ENCODE measurements at places on chromosomes 16 and 17.
A peak's percentile ranks its signal among the peaks of the same experiment; 100 is the strongest.

DNA sequence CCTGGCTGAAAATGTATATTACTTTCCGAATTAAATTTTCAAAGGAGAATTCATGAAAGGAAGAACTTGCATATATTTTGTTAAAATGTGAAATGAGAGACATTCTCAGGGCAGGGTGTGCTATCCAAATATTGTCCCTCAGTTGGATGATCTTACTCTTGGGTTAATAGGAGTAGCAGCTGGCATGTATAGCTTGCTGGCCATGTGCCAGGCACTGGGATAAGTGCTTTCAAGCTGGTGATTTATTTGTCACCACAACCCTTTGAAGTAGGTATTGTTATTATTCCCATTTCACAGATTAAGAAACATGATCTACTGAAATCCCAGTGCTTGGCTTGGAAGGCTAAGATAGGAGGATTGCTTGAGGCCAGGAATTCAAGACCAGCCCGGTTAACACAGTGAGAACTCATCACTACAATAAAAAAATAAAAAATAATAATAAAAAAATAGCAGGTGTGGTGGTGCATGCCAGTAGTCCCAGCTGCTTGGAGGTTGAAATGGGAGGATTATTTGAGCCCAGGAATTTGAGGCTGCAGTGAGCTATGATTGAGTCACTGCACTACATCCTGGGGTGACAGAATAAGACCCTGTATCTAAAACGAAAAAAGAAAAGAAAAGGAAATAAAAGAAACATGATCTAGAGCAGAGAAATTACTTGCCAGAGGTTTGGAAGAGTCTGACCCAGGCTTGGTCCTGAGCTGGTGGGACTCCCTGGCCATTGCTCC is 11.6 kb upstream of the MPHOSPH6 start:
- no peak for DNase-seq

DNA sequence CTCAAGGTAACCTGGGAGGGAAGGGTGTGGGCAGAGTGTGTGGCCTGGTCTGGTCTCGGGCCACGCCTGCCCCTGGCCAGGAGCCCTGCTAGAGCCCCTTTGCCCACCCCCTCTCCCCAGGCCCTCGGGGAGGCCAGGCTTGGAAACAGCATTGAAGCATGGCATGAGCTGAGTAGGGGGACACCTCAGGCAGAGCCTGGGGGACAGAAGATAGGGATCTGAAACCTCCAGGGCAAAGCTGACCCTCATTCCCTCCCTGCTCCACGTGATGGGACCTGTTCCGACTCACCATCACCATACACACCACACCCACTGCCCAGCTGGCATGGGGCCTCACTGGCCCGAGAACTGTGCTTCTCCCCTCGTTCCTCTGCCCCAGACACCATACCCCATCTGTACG is 2.5 kb downstream of the RFNG start:
- DNase-seq: no peak

GRCh38 chr17:27109346-27109745 is 184.6 kb upstream of the WSB1 start:
- no peak for DNase-seq

- no peak for DNase-seq
Observed at GRCh38 chr17:55434721-55435120, 13.1 kb upstream of the MMD start.

- DNase-seq: no peak
Observed at GRCh38 chr16:74462361-74462760, 41.1 kb upstream of the CLEC18B start.

GRCh38 chr16:30892670-30893416 is 1.0 kb downstream of the BCL7C start:
- no peak for DNase-seq

DNA sequence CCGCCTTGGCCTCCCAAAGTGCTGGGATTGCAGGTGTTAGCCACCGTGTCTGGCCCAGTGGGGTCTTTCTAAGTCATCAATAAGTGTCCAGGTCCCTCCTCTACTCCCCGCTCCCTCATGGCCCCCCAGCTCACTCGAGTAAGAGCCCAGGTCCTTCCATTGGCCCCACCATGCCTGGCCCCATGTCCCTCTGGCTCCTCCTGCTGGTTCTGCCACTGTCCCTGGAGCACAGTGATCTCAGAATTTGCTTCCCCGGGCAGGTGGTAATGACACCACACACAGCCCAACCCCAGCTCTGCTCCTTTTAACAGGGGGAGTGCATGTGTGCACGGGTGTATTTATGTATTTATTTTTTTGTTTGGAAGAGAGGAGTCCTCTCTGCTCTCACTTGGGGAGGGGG is 19.6 kb downstream of the MGAT5B start:
- no peak for DNase-seq

- no peak for DNase-seq
Observed at GRCh38 chr17:64259426-64259825, 3.6 kb downstream of the TEX2 start.

DNA sequence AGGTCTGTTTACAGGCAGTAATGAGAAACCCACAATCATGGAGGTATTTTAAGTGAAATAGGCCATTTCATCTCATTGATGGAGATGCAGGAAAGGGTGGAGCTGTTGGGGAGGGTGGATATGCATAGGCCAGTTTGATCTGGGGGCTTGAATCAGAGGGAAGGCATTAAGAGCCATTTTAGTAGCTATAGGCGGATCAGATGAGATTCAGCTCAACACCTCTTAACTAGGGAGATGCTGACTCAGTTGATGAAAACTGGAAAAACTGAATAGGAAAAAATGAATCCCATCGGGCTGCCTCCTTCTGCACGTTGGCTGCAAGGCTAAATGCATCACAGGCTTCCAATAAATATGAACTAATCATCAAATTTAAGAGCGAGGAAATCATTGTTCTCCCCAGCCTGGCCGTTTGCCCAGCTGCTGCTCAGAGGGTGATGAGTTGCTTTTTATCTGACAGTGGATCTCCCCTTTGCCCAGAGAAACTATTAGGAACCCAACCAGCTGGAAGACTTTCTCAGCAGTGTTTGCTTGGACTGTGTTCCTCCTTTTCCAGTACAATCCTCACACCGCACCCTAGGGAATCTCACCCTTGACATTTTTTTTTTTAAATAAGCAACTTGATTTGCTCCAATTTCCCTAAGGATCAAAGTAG is 149.6 kb downstream of the SOX9 start:
- no peak for DNase-seq

DNA sequence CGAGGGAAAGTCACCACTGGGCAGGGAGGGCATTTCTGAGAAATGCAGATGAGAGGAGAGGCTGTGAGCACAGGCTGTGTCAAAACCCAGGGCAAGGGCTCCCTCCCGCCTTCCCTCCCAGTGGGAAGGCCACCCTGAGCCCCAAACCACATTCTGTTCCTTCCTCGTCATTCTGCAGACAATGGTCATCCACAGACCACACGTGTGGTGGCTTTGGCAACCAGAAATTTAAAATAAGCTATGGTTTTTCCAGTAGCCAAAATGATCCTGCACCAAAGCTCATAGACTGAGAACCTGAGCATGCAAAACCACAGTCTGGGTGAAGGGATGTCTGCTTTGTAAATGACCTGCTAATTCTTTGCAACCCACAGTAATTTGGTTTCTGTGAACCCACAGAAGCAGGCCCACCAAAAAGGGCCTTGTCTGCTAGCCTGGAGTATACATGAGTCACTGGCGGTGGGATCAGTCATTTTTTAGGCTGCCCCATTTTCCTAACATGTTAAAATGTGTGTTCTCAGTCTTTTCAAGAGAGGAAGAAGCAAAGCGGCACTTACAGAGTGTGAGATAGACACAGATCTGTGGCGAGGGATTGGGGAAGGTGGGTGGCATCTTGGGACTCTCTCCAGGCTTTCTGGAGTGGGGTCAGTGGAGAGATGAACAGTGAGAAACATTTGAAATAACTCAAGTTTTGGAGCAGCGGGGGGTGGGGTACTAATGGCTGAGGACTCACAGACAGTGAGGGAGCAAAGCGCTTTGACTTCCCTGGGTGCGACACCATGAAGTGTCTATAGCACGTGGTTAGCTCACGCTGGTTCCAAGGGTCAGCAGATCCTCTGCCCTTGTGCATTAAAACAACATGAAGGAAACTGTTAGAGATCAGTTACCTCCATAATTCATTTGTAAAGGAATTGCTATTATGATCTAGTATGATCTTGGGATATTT is 20.5 kb downstream of the GRB7 start:
- no peak for DNase-seq

- no peak for DNase-seq
Observed at GRCh38 chr17:60864708-60865005, 187.0 kb downstream of the BCAS3 start.

DNA sequence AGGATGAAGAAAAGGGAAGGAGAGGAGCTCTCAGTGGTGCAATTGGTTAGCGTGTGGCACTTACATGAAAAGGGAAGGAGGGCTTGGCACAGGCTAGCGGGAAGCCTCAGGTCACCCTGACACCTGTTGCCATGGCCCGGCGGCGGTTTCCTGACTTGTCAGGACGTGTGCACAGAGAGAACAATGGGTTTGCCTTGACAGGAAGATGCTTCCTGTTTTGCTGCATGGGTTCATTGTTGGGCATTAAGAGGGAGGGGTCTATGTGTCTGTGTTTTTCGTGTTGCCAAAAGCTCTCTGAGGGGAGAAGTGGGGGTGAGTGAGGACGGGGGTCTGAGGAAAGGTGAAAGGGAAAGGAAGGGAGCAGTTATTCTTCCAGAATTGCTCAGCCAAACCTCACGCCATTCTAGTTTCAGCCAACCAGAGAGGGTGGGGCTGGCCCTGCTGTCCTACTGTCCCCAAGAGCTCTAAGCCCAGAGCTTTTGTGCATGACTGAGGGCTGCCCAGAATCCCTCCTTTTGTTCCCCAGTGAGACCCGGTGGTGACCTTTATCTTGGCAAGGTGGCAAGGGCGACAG is 17.1 kb upstream of the CCR7 start:
- DNase-seq: no peak

DNA sequence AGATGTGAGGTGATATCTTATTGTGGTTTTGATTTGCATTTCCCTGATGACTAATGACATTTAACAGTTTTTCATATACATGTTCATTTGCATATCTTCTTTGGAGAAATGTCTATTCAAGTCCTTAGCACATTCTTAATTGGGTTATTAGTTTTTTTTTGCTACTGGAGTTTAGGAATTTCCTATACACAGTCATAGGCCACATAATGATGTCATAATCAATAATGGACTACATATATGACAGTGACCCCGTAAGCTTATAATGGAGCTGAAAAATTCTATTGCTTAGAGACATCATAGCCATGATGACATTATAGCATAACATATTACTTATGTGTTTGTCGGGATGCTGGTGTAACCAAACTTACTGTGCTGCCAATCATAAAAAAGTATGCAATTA is 83.7 kb downstream of the ABCA8 start:
- no peak for DNase-seq

DNA sequence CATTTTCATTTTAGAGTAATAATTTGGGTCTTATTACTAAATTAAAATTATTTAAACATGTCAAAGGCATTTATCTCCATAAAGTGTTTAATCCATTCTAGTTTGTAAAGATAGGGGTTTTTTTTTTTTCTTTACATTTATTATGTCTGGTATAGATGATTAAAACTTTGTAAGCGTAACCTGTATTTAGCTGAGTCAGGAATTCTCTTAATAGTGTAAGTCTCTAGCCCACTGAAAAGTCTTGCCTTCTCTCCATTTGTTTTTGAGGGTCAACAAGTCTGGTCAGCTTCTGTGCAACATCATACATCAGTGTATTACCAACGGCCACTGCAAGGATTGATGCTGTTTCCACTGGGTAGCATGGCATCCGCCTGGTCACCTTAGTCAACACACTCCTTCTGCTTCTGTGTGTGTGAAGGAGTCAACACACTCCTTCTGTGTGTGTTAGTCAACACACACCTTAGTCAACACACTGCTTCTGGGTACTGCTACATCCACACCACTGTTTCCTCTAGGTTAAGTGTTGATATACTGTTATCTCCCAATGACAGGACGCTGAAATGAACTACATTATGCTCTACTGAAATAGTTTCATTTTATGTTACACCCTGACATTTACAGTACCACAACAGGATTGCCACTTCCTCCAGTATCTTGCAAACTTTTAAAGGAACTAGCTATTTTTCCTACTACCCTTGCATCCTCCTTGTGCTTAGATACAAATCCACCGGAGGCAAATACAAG is 37.3 kb upstream of the VWA3A start:
- no peak for DNase-seq

DNA sequence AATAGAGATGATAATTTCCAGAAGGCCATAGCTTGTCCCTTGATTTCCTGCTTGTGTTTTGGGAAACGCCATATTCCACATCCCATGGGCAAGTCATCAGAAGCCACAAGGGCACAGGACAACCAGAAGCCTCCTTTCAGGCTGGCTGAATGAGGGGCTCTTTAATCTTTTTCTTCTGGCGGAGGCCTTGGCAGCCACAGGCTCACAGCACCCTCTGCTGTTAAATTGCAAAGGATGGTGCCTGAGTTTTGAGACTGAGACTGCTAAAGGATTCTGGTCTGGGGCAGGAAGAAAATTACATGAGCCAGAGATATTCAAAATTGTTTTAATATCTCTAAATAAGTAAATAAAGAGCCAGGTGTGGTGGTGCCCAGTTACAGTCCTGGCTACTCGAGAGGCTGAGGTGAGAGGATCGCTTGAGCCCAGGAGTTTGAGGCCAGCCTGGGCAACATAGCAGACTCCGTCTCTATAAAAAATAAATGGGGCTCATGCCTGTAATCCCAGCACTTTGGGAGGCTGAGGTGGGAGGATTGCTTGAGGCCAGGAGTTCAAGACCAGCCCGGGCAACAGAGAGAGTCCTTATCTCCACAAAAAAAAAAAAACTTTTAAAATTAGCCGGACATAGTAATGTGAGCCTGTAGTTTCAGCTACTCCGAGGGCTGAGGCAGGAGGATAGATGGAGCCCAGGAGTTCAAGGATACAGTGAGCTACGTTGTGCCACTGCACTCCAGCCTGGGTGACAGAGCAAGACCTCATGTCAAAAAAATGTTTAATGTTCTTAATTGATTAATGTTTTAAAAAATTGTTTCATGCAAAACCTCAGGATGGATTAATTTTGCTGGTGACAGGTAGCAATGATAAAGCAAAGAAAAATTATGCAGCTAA is 26.3 kb downstream of the AARSD1 start:
- no peak for DNase-seq

DNA sequence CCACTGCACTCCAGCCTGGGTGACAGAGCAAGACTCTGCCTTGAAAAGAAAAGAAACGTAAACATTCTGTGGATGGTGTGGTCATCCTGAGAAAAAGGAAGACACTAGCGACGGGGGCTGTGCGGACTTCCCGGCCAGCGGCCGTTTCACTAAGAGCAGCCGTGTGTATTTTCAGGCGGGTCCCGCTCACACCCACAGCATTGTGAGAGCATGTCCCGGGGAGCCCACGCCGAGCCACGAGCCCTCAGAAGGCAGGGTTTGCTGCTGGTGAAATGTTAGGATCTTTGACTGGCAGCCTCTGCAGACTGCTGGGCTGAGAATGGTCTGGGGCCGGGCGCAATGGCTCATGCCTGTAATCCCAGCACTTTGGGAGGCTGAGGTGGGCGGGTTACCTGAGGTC is 40.3 kb downstream of the LMF1 start:
- DNase-seq: no peak

GRCh38 chr17:49861150-49861884 is 13.4 kb upstream of the TAC4 start:
- peak; percentile 43 for DNase-seq

- DNase-seq: no peak
Observed at GRCh38 chr16:70747703-70748631, 53.0 kb downstream of the VAC14 start.
